Umbilical cord (tissue), 2 donors: ENCODE measurements at places on chromosomes 7 and 10.

DNA sequence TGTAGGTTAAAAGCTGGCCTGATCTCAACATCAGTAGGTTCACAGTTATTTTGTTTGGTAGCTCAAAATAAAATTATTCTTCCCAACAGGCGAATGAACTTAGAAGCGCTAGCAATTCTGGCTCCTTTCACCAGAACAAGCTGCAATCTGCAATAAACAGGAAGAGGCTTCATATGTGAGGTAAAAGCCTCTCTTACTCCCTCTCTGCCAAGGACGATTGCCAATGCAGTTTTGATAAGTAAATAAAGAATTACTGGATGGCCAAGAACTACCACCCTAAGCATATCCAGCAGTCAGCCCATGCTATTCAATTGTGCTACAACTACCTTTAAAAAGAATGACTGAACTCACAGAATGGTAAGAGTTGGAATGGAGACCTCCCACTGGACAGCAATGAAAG, 150.0 kb upstream of the LAMB4 start:
- no peak for DNase-seq

- DNase-seq, result peak; percentile 83
Observed at GRCh38 chr7:144391823-144392255, 11.7 kb downstream of the NOBOX start.

GRCh38 chr7:70884440-70884764, 247.5 kb upstream of the GALNT17 start:
- DNase-seq, result no peak

DNA sequence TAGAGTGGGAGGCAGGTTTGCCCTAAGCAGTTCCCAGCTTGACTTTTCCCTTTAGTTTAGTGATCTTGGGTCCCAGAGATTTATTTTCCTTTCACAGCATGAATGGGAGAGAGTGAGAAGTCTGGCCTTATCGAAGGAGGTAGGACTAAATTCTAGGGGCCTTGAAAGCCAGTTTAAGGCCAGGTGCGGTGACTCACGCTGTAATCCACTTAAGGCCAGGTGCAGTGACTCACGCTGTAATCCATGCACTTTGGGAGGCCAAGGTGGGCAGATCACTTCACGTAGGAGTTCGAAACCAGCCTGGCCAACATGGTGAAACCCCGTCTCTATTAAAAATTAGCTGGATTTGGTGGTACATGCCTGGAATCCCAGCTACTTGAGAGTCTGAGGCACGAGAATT, 392.2 kb downstream of the ACTR3B start:
- no peak for DNase-seq

DNA sequence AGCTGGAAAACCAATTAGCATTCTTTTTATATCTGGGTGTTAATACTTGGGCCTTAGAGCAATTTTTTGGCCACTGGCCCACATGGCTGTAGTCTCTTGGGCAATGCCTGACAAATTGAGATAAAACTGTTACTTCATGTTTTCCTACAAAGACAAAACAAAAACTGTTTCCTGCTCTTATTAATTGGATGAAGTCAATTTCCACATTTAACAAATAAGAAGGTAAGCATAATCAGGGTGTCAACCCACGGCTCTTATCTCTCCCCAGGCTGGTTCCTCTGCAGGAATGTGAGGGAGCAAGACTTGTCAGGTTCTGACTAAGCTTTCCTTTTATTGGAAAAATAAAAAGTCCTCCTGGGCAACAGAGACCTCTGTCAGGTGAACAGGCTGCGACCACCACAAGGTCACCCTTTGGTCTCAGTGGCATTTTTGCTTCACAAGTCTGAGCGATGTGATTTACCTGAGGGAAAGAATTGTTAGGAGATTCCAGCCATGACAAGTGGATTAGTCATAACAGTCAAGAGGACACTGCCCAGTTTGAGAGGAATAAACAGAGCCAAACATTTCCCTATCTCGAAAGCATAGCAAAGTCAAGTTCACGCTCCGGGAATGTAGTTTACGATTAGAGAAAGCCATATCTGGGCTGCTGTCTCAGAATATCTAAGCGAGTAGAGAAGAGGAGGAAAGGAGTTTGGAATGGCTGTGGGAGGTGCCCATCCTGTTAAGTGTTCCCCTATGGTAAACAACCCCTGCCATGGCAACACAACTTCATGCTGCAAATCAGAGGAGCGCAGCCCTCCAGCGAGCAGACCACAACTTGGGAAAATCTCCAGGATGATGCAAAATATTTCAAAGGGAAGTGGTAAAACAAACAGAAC, 144.4 kb downstream of the TES start:
- peak; percentile 98 for DNase-seq

DNA sequence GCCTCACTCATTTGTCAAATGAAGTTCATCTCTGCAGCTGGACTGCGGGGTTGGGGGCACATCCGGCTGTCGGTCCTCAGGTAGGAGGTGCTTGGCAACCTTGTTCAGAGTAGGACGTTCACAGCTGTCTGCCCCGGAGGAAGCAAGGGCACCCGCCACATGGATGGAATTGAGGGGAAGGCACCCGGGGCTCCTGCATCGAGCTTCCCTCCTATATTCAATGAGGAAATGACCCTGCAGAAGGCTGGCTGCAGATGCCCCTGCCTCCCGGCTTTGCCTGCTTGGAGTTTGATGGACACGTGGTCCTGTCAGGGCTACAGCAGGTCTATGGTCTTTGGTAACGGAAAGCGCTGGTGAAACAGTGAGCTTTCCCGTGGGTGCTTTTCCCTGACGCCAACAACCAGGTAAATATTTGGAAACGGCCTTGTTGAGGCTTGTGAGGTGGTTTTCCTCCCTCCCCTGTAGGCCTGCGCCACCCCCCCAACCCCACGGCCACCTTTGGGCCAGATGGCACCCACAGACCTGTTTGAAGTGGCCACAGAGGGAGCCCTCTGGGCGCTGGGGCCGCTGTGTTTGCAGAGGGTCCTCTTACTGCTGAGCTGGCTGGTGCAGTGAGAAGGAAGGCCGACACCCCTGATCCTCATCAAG, 32.9 kb downstream of the HTRA1 start:
- DNase-seq, result no peak
